ENCODE measurements at places on chromosomes 12 and 14.

DNA sequence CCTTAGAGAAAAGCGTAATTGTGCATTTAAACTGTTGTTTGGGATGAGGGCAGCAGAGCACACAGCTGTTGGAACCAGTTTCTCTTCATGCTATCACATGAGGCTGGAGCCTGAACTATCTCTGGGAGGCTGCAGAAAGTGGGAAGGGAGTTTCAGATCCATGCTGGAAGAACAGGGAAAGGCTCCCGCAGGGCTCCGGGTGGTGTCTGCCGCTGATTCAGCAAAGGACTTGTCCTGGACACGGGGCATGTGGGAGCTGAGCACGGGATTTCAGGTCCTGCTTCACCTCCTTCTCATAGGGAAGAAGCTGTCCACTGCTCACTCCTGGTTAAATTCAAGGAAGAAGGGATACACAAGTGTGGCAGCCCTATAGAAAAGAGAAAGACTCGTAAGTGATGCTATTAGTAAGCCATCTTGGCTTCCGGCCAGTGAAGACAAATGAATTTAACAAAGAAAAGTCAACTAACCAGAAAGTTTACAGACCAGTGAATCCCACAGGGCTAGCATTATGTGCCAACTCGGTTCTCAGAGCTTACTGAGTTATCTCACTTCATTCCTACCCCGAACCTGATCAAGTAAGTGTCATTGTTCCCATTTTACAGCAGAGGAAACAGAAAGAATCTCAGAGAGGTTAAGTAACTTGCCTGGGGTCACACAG, 6.7 kb upstream of the FZD10 start:
- no peak for DNase-seq

GRCh38 chr12:49953961-49954846, 3.7 kb downstream of the AQP2 start:
- DNase-seq: no peak

DNA sequence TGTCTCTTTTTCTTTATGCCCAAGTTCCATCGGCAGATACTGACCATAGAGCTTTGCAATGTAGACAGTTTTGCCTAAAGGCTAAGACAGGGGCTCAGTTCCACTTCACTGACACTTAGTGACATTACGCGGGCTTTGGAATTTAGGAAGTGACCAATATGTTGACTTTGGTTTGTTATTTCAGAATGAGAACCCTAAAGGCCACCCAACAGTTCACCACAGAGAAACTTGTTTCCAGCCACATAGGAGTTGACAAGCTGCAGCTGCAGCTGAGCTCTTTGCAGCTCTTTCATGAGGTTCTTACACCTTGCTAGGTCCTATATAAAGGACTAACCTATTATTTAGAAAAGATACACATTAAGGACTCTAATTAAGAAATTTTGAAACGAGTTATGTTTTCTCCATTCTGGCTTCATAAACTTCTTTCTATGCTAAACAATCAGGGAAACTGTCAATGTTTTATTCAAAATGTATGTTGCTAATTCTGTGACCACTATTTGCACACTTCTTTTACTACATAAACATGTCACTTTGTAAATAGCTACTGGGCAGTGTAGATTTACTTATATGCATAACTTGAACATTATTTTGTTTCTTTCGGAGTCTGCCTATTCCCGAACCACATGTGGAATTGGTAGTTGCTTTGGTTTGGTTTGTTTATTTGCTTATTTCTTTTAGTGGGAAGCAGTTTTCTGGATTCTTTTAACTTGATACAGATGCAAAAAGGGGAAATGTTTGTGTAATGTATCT, 18.5 kb upstream of the KLRD1 start:
- DNase-seq: no peak

GRCh38 chr14:68730811-68731425, 61.9 kb downstream of the ZFP36L1 start:
- peak; percentile 40 for DNase-seq

DNA sequence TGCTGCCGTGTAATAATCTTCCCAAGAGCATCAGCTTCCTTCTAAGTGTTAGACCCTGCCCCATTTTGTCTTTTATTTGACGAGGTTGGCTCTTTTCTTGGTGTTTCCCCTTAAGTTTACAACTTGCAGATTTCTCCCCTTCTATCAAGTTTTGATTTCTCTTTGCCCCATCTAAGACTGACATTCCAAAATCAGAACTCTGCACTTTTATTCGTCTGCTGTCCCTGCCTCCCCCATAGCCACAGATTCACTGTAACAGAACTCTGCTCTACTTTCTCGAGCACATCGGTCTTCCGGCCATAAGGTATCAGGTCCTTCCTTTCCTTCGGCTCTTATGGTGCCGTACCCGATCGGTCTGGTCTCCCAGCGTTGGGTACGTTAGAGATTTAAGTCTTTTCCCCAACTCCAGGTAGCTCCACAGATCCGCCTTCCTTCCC, 563 bp downstream of the DCP1B start:
- no peak for DNase-seq

DNA sequence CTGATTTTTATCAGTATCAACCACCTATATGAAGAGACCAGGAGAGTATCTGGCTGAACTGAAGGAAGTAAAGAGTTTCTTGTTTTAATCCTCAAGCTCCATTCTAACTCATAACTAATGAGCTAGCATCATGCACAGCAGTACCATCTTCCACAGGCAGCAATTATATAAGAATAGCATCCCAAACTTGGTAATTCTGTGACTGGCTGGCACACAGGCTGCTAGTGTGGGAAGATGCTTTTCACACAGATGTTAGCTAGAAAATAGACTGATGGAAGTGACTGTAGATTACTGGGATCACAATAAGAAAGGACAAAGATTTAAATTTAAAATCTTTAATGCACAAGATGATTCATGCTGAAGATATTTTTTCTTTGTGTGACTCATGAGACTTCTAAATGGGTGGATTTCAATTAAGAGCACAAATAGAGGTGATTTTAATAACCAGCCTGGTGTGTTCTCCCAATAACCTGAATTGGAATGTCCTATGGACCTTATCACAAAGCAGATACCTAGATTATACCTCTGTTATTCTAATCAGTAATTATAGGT, 417.7 kb upstream of the ATXN7L3B start:
- no peak for DNase-seq

GRCh38 chr14:90560558-90560957, 163.7 kb downstream of the CALM1 start:
- DNase-seq: no peak

GRCh38 chr12:119695034-119695433, 27.1 kb downstream of the PRKAB1 start:
- no peak for DNase-seq

DNA sequence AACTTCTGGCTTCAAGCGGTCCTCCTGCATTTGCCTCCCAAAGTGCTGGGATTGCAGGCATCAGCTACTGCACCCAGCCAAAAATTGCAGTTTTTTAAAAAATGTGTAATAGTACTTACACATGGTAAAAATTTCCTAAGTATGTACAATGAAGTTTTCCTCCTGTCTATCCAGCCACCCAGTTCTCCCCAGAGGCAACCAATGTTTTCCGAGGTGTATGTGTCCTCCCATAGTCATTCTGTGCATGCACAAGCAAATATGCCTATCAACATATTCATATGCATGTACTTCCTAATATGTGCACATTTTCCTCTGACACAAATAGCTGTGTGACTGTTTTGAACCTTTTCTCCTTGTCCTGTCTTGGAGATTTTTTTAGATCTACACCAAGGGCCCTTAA, 195.0 kb downstream of the SLC5A8 start:
- DNase-seq: no peak
